ENCODE measurements at places on chromosomes 3 and 15. TPM values are rescaled to one million over a fixed set of nuclear protein-coding genes. Genes with fewer than 3 reads are reported as not detected.

The CNTN4 gene
- 70.6 TPM for total RNA-seq

The HTD2 gene
- 9.3 TPM for total RNA-seq

The ARHGEF26 gene
- total RNA-seq: 7.9 TPM

The QRICH1 gene
- 140 TPM for total RNA-seq

The NSMCE3 gene
- 9.6 TPM for total RNA-seq

The CHRM5 gene
- 1.2 TPM for total RNA-seq

The POPDC2 gene
- 1.5 TPM for total RNA-seq

The PRSS50 gene
- 0.25 TPM for total RNA-seq

The MYO5A gene
- 126 TPM for total RNA-seq
